ENCODE measurements at places on chromosomes 5 and 9.

DNA sequence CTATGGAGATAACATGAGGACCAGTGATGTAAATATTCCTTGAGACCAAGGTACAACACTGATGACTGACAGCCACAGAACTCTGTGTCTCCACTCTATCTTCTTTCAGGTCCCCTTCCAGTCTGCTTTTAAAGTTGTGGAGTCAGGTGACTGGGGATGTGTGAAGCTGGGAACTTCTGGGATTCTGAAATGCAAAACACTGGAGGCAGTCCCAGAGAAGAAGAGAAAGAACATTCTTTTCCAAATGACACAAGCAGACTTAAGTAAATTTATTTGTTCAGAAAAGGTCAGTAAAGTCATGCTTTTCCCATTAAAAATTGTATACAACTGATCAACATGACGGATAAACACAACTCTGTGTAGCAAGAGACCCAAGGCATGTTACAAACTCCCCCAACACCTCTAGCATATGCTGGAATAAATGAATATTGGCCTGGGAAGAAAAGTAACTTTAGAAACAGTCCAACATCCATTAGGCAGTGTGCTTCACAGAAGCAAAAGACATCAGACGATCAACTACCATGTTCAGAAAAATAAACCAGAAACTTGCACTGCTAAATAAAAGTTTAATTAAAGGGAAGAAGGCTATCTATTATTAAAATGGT, 92.4 kb upstream of the IFNK start:
- no peak overlapping the region for H3K27ac ChIP-seq
- H3K4me3 ChIP-seq = no peak overlapping the region

DNA sequence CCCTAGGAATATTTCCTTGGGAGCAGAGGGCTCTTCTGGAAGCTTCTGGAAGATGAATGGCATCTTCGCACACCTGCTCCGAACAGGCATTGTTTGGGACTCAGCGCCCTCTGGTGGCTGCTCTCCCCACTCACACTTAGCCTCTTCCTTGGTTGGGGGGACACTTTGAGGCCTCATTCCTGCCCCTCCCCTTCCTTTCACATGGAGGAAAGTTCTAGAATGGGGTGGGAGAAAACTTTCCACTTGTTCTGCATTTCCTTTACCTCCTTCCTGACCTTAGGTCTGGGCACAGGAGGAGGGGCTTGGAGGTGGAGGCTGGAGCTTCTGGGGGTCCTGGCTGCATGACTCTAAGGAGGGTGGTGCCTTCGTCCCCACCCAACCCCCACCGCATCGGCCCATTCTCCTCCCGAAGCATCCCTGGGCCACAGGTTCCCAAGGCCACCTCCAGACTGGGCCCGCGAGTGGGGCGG, 19.3 kb upstream of the SMIM32 start:
- no peak overlapping the region for H3K27ac ChIP-seq
- peaks cover 6% of the 10 kb centered on the region for H3K27me3 ChIP-seq
- peak; percentile 14 for DNase-seq
- H3K36me3 ChIP-seq = no peaks in the 10 kb centered on the region

- no peak overlapping the region for H3K4me3 ChIP-seq
- no peak overlapping the region for H3K27ac ChIP-seq
- H3K36me3 ChIP-seq = no peaks in the 10 kb centered on the region
- H3K27me3 ChIP-seq = no peaks in the 10 kb centered on the region
- DNase-seq = no peak
Measured at GRCh38 chr9:17795744-17796143, 216.9 kb downstream of the SH3GL2 start.

GRCh38 chr5:308672-309271, 12.7 kb upstream of the AHRR start:
- H3K27ac ChIP-seq = no peak overlapping the region
- DNase-seq = no peak
- H3K4me1 ChIP-seq = no peaks in the 10 kb centered on the region

DNA sequence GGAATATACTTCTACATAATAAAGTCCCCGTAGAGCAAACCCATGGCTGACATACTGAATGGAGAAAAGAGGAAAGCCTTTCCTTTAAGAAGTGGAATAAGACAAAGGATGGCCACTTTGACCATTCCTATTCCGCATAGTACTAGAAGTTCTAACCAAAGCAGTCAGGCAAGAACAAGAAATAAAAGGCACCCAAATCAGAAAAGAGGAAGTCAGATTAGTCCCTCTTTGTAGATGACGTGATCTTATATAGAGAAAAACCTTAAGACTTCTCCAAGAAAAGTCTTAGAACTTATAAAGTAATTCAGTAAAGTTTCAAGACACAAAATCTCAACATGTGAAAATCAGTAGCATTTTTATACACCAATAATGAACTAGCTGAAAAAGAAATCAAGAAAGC, 133.9 kb downstream of the GIN1 start:
- no peak for DNase-seq
- no peak overlapping the region for H3K4me3 ChIP-seq
- no peak overlapping the region for H3K27ac ChIP-seq
- H3K27me3 ChIP-seq = no peaks in the 10 kb centered on the region
- H3K4me1 ChIP-seq = no peaks in the 10 kb centered on the region
- peaks cover 16% of the 10 kb centered on the region for H3K36me3 ChIP-seq

DNA sequence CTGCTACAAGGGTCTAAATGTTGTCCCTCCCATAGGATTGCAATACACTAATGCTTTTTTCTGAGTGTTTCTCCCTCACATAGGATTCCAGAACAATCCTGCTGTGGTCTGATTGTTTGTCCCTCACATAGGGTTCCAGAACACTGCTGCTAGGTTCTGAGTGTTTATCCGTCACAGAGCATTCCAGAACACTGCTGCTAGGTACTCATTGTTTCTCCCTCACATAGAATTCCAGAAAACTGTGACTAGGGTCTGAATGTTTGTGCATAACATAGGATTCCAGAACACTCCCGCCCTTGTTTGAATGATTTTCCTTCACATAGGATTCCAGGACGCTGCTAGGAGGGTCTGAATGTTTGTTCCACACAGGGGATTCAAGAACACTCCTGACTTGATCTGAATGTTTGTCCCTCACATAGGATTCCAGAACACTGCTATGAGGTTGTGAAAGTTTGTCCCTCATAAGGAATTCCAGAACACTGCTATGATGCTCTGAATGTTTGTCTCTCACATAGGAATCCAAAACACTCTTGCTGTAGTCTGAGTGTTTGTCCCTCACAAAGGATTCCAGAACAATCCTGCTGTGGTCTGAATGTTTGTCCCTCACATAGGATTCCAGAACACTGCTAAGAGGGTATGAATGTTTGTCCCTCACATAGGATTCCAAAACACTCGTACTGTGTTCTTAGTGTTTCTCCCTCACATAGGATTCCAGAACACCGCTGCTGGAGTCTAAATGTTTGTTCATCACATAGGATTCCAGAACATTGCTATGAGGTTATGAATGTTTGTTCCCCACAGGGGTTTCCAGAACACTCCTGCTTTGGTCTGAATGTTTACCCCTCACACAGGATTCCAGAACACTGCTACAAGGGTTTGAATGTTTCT, 213.5 kb downstream of the FOXD4L6 start:
- H3K4me1 ChIP-seq = no peaks in the 10 kb centered on the region
- H3K4me3 ChIP-seq = no peak overlapping the region
- no peaks in the 10 kb centered on the region for H3K36me3 ChIP-seq
- H3K27ac ChIP-seq = no peak overlapping the region

DNA sequence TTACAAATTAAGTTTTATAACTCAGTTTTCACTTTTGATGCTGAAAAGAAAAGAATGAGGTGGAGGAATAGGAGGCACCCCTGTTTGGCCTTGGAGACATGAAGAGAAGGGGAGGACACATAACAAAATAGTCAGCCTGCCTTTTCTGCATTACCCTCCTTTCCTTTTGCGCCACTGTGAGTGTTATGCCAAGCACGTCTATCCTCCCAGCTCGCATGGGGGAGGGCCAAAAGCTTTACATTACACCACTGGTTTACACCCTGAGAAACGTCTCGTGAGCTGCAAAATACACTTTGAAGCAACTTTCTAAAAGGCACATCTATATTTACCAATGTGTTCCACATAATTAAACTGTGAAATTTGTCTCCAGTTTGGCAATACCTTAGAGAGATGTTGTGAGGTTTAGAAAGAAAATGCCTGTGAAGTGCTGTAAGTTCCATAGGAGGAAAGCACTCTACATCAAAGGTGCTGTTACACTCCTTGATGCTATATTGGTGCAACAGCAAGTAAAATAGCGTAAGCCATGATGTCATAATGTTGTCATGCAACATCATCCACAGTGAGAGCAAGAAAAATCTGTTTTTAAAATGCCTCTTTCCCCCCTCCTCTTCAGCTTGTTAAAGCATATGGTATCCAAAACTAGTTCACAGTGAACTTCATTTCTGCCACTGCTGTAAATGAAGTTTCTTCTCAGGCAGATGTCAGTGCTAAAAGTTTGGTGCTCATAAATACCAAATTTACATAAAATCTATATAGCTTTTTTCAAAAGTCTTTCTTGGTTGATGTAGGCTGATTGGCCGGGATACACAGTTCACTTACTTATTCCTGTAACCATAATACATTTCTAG, 50.3 kb downstream of the CETN3 start:
- no peaks in the 10 kb centered on the region for H3K36me3 ChIP-seq
- DNase-seq = no peak
- H3K27me3 ChIP-seq = no peaks in the 10 kb centered on the region
- H3K4me3 ChIP-seq = no peak overlapping the region
- H3K27ac ChIP-seq = no peak overlapping the region
- H3K4me1 ChIP-seq = no peaks in the 10 kb centered on the region

DNA sequence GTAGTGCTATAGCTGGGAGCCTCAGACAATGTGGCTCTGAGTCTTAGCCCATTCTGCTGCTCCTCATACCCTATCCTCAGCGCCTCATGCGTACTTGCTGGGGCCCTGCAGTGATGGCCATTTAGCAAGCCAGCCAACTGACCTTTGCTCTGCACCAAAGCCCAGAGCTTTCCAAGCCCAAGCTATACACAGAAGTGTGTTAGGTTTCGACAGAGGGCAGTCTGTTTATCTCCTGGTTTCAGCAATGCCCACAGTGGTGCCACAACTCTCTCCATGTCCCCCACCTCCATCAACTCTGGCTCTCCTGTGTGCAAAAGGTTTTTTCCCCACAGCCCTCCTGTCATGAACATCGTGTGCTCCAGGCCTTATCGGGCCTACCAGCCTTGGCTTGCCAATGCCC, 16.9 kb downstream of the GNG10 start:
- H3K4me3 ChIP-seq = no peak overlapping the region
- H3K27ac ChIP-seq = peak overlapping the region; percentile 34
- H3K27me3 ChIP-seq = no peaks in the 10 kb centered on the region
- no peak for DNase-seq
- H3K4me1 ChIP-seq = no peaks in the 10 kb centered on the region

DNA sequence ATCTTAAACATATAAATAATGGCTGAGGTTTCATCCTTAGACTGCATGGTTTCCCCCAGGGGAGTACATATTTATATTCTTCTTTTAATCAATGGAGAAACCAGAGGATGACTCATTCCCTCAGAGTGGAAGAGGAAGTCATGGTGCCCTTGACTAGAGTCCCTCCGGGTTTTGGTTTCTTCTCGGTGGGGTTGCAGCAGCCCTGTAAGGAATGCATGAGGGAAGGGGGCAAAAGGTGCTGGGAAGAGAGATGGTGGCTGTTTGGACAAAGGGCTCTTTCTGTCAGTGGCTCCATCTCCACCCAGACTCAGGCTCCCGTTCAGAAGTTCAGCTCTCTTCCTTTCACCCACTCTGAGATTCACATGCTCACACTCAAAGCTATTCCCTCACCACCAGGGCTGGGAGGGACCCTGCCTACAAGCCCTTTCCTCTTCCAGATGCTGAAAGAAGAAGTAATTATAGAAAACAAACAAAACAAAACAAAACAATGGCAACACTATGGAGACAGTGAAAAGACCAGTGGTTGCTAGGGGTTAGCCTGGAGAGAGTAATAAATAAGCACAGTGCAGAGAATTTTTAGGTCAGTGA, 129.8 kb upstream of the IL12B start:
- DNase-seq = no peak
- no peak overlapping the region for H3K4me3 ChIP-seq
- H3K27me3 ChIP-seq = peaks cover 57% of the 10 kb centered on the region
- no peak overlapping the region for H3K27ac ChIP-seq

GRCh38 chr5:137735555-137736284, at the start of gene KLHL3:
TSS of gene KLHL3 (minus strand) at chr5:137736089. CDS start at chr5:137735646, 443 bp downstream.
- no peak within 1 kb of the TSS for H3K4me3 ChIP-seq
- DNase-seq = peak; percentile 27
- H3K36me3 ChIP-seq = peaks cover 6% of the 10 kb centered on the region
- peaks cover 3% of the 10 kb centered on the region for H3K27me3 ChIP-seq
- peaks cover 11% of the 10 kb centered on the region for H3K4me1 ChIP-seq

DNA sequence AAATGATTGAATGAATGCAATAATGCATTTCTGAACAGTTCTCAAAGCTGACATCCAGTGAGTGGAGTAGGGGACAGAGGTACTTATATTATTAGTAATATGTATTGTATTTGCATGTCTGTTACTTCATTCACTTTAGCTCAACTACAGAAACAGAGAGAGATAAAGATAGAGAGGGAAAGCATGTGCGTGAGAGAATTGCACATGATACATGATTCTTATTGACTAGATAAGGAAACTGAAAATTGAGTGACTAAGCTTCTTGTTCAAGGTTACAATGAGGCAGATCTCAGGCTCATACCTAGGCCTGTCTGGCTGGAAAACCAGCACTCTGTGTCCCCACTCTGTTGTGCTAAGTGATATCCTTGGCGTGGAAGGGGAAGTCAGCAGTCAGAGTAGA, 337.7 kb upstream of the KLF4 start:
- no peaks in the 10 kb centered on the region for H3K4me1 ChIP-seq
- H3K27me3 ChIP-seq = no peaks in the 10 kb centered on the region
- no peak overlapping the region for H3K27ac ChIP-seq
- H3K36me3 ChIP-seq = no peaks in the 10 kb centered on the region
- DNase-seq = no peak

DNA sequence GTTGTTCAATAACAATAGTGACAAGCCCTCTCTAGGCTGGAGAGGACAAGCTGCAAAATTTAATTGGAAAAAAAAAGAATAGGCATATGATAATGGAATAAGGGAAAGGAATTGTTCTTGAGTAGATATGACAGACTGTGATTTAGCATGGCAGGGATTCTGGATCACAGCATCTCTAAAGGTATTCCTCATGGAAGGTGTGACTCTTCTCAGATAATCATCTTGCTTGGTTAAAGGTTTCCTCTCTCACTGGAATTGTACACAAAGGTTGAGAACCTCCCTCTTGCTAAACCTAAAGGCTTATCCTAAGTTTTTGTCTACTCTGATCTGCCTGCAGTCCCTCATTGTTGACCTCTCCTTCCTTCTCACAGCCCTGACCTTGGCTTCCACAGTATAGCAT, 31.6 kb downstream of the ELOVL7 start:
- H3K4me1 ChIP-seq = peaks cover 4% of the 10 kb centered on the region
- H3K36me3 ChIP-seq = no peaks in the 10 kb centered on the region
- H3K27me3 ChIP-seq = peaks cover 16% of the 10 kb centered on the region

DNA sequence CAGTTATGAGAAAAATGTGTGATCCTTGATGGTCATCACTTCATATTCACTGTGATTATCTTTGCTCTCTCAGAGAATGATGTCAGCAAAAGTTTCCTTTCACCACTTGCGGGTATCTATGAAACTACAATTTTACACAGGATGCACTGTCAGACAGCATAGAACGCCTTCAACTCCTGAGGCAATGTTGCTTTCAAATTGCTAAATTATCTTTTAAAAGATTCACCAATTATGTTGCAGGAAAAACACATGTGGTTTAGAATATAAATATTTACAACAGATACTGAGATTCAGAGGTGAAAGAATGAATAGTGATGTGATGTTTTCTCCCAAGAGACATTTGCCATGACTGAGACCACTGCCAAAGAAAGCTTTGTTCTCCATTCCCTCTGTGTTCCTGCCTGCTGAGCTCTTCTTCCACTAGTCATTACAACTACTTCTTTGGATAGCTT, 879.8 kb upstream of the DMAC1 start:
- H3K4me1 ChIP-seq = no peaks in the 10 kb centered on the region
- H3K4me3 ChIP-seq = no peak overlapping the region
- H3K27me3 ChIP-seq = no peaks in the 10 kb centered on the region
- DNase-seq = no peak
- H3K36me3 ChIP-seq = no peaks in the 10 kb centered on the region
